ENCODE measurements at places on chromosomes 5 and 9.

GRCh38 chr9:110207071-110207641 is 803 bp downstream of the C9orf152 start:
- no peak for DNase-seq

DNA sequence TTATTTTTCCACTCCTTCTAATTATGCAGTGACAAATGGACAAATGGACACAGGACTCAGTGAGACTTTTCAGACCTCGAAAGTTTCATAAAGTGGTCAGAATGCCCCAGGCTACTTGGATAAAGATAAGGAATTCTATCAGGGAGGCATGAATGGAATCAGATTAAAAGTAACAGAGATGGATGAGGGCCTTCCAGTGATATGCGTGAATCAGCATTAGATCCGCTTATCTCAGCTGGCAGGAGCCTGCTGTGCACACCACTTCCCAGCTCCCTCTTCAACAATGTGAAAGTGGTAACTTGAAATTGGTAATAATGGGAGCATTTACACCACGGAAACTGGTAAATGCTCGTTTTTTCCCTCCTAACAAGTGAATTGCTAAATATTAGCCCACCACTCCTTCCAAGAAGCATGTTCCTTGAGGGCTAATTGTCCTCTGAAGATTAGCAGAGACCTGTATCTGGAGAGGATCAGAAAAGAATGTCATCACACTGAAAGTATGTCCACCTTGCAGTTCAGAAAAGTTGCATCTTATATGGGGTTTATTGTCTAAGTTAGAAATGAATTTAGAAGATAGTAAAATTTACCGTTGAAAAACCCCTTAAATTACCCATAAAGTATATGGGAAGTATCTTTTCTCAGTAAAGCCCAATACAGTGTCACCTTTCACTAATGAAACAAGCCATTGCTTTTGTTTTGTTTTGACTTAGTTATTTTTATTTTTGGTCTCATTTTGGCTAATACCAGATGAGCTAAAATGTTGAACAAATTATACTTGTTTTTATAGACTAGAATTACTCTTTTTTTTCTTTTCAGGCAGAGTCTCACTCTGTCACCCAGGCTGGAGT is 125.3 kb downstream of the DPYSL3 start:
- DNase-seq = no peak

GRCh38 chr5:170361616-170362015 is 27.6 kb downstream of the KCNMB1 start:
- DNase-seq = peak; percentile 52

GRCh38 chr5:138654281-138654867 is 79.2 kb upstream of the HSPA9 start:
- no peak for DNase-seq

- DNase-seq = peak; percentile 31
Observed at GRCh38 chr9:76810377-76810957, 46.2 kb downstream of the PCA3 start.

GRCh38 chr5:121138495-121138907 is 674.4 kb downstream of the PRR16 start:
- no peak for DNase-seq

- DNase-seq = no peak
Observed at GRCh38 chr5:175845229-175845628, 26.1 kb upstream of the CPLX2 start.

DNA sequence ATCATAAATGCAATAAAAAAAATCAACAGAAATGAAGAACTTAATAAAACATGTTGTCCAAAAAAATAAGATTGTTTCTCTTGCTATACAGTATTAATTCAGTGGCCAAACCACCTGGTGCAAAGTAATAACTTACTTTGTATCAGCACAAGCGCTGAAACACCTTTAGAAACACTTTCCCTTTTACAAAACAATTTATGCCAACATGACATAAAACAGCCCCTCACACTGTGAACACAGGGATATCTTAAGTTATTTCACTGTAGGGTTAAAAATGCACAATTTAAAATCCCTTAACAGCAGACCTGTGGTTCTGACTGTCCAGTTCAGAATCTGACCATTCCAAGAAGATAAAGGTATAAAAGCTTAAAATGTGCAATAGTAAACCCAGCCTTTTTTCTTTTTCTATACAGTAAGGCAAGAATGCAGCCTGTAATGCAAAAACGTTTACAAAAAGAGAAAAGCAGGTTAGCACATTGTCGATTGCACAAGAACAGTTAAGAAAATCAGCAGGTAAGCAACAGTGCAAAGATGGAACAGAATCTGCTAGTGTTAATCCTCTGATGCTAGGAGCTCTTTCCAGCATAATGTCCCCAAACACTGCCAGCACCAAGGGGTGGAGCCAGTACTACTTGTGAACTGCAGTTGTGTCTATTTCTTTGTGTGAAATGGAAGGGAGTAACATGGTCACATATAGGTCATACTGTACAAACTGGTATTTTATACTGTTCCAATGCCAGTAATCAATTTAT is 21.6 kb downstream of the RAB14 start:
- no peak for DNase-seq

DNA sequence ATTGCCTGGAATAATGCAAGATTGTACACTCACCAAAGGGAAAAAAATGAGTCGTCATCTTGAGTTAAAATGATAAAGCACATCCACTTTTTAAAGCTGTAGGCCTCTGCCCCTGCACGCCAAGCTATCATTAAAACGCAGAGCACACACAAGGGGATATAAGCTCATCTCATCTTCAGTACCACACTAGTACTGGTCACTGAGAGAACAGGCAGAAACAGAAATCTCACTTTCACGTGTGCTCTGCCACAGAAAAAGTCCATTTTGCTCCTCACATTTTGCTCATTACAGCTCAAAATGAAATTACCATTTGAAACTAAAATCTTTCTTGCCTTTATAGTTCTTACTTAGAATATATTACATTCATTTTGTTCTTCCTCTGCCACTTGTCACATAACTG is 99.2 kb upstream of the SLC30A5 start:
- no peak for DNase-seq

- DNase-seq = no peak
Observed at GRCh38 chr9:136762915-136763648, 1.2 kb downstream of the LCN15 start.

DNA sequence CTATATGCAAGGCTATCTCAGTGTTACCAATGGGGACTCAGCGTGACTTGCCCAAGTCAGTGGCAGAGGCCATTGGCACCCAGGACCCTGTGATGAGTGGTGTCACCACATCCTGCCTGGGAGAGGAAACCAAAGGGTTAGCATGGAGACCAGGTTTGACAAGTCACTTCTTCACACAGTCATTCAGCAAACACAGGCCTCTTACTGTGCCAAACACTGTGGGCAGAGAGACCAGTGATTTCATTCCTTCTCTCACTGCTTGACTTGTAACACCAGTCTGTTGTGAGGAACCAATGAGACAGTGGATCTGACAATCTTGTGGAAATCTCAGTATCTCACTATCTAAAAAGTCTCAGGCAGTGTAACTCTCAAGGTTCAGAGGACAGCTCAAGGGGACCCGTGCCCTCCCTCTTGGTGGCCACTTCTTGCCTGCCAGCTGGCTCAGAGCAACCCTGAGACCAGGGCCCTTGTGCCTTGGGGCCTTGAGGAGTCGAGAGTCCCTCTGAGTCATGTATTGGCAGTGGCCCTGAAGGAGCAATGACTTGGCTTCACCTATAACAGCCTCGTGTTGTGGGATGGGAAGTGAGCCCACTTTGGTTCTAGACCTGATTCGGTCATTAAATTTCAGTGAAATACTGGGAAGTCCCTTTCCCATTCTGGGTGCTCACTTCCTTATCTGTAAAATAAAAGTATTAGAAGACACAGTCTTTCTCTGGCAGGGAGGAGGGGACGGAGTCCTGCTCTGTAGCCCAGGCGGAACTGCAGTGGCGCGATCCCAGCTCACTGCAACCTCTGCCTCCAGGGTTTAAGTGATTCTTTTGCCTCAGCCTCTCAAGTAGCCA is 1.6 kb downstream of the FABP6 start:
- peak; percentile 3 for DNase-seq

GRCh38 chr9:15889555-15889954 is 336.7 kb downstream of the CCDC171 start:
- no peak for DNase-seq

DNA sequence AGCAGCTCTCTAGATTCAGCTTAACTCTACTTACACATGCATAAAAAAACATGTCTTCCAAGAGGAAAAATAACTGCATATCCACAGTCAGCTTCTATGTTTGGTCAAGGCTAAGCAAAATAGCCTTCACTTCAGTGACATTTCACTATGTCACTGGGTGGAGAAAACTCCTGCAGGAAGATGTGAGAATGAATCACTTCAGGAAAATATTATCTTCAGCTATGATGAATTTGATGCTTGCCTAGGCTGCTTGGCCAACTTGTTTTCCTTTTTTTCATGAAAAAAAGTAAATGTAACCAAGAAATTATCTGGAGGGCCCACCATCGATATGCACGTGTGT is 143.0 kb upstream of the ZNF608 start:
- DNase-seq = no peak

DNA sequence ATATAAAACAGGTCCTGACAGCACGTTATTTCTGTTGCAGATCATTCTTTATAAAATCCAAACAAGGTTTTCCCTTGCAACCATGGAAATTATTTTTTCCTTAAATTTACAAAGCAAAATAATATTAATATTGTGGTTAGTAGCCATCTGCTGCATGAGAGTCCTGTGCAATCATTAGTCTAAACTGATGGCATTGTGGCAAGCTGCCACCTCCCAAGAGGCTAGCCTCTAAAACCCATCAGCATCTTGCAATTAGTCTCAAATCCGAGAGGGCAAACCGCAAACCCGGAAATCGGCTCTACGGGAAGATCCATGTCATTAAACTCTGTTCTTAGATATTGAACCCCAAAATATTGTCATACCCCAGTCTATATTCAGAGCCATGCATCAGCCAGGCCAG is 11.3 kb upstream of the CDH6 start:
- DNase-seq = no peak

GRCh38 chr9:94973451-94973941 is 247.0 kb downstream of the AOPEP start:
- peak; percentile 72 for DNase-seq

- no peak for DNase-seq
Observed at GRCh38 chr5:74915488-74915887, 49.3 kb upstream of the FAM169A start.

- no peak for DNase-seq
Observed at GRCh38 chr5:166726406-166726805, 1565.0 kb upstream of the WWC1 start.

Data from muscle of back (tissue), 13 donors.